ENCODE measurements at places on chromosomes 3 and 15.
A peak's percentile ranks its signal among the peaks of the same experiment; 100 is the strongest.

DNA sequence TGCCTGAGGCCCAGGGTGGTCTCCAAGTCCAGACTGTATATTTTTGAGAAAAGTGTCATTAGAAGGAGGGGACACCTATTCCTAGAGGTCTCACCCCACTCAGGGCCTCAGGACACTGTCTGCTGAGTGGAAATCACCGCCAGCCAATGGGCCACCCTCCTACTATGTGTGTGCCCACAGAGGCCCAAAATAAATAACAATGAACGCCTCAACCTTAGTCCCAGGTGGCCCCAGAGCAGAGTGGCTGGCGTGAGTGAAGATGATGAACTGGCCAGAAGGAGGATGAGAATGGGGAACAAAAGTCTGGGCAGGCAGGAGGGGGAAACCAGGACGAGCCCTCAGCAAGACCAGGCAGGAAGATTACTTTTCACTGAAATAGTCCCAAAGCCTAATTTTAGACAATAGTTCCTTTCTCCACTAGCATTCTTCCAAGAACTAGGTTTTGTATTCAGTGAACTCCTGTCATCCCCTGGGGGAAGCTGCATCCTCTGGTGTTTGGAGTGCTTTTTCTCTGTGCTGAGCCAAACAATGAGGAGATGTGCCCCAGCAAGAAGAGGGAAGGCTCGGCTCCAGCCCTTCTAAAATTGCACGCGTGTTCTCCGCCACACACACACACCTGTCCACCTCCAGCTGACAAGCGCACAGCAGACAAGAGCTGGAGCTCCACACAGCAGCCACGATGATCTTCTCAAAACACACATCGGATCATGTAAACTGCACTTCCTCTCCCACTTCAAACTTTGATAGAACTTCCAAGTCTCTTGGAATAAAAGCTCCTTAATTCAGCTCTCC lies 72.2 kb downstream of the ADCY5 start:
- no peak for DNase-seq

DNA sequence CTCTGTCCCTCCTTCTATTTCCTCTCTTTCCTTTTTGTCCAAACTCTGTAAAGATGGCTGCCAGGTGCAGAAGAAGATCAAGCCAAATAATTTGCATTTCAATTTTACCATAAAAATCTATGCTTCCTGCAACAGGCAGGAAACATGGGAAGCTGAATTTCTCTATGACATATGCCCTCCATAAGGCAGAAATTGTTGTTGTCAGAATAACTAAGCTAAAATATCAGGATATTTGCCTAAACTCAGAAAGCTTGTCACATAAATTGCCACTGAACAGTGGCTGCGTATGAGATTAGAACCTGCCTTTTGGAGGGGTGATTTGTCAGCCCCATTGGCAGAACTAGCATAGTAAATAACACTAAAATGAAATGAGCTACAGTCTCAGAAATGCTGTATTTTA lies 288.3 kb upstream of the LMCD1 start:
- DNase-seq = no peak

- DNase-seq = no peak
These were observed 274.9 kb upstream of the ZPLD1 start for GRCh38 chr3:102159810-102160451.

GRCh38 chr3:178087376-178087775 lies 448.9 kb upstream of the KCNMB2 start:
- no peak for DNase-seq

- no peak for DNase-seq
These were observed 251.0 kb upstream of the TLE3 start for GRCh38 chr15:70348581-70349344.

- no peak for DNase-seq
These were observed 87.7 kb downstream of the KCNAB1 start for GRCh38 chr3:156207802-156208685.

DNA sequence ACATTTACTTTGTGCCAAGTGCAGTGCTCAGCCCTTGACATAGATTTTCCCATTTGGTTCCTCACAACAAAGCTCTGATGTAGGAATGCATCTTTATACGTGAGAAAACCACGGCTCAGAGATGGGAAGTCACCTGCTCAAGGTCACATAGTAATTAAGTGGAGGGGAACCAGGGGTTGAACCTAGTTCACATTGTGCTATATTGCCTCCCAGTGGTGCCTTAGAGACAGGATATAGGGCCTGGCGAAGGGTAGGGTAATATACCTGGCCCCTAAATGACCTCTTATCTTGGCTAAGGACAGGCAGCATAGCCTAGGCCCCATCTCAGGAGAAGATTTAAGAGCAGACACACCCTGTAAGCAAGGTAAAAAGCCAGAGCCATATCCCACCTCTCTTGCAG lies 71.5 kb downstream of the FOXP1 start:
- DNase-seq = no peak

GRCh38 chr3:46517016-46517783 lies 19.4 kb downstream of the RTP3 start:
- DNase-seq = no peak

DNA sequence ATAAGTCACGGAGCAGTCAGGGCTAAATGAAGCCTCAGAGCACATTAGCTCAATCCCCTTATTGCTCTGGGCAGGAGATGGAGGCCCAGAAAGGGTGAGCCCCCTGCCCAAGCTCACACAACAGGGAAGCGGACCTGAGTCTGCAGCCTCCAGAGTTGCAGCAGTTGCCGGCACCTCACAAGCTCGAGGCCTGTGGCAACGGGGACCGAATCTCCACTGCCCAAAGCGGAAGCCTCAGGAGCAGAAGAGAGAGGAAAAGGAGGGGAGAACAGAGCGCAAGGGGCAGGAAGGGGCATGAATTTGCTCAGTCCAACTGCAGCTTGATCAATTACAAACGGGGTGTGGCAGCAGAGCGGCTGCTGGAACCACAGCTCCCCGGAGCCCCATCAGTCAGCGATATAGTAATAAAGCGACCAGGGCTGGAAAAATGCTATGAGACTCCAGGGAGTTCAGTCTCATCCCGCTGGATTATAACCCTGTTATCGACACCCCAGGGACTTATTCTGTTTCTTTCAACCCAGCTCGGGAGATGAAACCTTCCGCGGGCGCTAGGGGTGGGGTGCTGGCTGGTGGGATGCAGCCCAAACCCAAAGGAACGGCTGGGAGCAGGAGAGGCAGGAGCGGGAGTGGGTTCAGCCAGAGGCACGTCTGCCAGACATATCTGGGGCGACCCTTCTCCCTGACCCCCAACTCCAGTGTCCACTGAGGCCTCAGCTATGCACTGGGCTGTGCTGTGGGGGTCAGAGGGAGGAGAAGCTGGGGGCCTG lies 219.7 kb upstream of the LINGO1 start:
- DNase-seq = no peak

DNA sequence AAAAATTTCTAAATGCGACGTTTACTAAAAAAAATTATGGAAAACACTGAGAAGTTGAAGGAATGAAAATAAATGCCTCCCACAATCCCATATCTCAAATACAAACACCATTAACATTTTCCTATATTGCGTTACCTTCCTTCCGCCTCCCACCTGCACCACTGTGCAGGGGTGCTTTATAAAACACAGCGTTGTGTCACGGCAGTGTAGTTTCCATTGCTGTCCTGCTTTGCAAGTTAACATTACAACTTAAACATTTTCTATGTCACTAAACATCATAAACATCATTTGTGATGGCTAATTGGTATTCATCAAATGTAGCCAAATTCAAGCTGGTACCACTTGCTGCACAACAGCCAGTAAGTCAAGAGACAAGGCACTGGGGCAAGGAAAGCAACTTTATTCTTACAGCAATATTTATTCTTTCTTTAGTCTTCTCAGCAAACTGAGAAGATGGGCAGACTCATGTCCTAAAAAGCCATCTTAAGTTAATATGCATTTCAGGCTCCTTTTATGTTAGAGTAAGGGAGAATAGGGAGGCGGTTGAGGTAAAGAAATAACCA lies 12.3 kb upstream of the FETUB start:
- DNase-seq = no peak

- DNase-seq = peak; percentile 40
These were observed 33.7 kb upstream of the CD47 start for GRCh38 chr3:108124337-108125152.

GRCh38 chr15:36221992-36222391 lies 357.4 kb upstream of the CDIN1 start:
- DNase-seq = no peak

DNA sequence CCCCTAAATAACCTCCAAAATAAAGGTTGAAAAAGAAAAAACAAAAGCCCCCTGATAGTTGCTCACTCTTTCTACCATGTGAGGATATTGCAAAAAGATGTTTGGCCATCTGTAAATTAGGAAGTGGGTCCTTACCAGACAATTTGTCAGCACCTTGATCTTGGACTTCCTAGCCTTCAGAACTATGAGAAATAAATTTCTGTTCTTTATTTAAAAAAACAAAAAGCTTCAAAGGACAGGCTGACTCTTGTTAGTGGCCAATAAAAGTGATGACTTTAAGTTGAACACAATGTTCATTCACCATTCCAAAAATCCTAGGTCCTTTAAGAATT lies 103.5 kb downstream of the CBLB start:
- DNase-seq = no peak

GRCh38 chr15:42591238-42591934 lies 16.0 kb downstream of the STARD9 start:
- no peak for DNase-seq

GRCh38 chr15:63088533-63089245 lies 33.0 kb upstream of the LACTB start:
- DNase-seq = no peak
